ENCODE measurements at places on chromosomes 1 and 21.

DNA sequence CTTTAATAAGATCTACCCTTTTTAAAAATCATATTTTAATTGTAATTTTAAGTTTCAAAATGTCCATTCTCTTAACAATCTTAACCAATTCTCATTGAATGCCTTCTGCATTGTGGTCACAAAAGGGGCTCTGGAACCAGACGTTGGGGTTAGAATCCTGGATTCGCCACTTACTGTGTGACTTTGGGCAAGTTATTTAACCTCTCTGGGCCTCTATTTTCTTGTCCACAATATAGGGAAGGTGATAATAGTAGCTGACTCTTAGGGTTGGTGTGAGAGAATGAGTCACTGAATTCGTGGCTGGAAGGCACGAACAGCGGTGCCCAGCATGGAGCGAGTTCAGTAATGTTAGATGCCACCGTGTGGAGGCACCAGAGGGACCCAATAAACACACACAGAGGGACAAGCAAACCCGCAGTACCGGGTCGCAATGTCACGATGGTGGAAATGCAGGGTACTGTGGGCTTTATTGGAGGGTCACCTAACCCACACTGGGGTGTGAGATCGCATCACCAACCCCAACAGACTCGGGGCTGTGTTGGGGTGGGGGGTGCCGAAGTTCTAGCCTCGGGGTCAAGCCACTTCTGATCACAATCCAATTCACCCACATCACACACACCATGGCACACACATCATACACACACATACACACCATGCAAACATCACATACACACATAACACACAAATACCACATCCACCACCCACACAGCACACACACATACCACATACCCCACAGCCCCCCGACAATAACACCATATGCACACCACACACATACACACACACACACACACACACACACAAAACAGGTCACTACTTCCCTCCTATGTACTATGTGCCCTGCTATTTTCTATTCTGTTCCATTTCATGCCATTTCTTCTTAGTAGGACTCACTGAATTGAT is 27.0 kb upstream of the IFNAR2 start:
- no peak for DNase-seq

GRCh38 chr21:26491663-26492062 is 81.4 kb downstream of the CYYR1 start:
- no peak for DNase-seq

- no peak for DNase-seq
Observed at GRCh38 chr1:94121411-94121821, 468 bp upstream of the ABCA4 start.

DNA sequence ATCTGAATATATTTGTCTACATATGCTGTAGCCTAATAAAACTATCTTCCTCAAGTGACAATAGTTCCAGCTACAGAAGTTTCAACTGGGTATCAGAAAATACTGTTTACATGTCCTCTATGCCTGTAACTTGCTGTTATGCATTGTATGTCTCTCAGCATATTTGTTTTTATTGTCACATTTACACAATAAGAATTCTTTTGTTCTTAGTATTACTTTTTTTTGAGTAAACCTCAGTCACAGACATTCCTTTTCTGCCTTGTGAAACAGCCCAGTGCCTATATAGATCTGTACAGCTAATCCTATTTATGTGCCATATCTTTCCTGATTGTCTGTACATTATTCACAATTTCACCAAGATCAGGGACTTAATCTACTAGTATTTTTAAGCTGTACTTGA is 565.2 kb downstream of the NEGR1 start:
- no peak for DNase-seq

GRCh38 chr1:155182052-155182550 is 8.5 kb downstream of the TRIM46 start:
- DNase-seq = no peak

DNA sequence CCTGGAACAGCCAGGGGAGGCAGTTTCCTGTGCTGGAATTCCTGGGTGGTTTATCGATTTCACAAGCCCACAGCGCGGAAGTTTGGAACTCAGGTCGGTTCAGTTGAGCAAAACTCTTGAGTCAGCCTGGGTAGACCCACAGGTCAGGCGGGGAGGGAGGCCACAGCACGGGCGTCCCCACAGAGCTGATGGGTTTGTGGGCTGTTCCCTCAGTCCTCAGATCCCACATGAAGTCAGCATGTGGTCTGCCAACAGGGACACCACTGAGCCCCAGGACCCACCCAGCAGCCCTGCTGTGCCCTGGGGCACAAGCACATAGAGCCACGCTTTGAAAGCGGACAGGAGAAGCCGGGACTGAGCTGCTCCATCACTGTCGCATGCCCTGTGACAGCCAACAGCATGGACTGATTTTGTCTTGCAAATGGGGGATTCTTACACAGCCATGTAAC is 17.4 kb downstream of the BMP8A start:
- no peak for DNase-seq

DNA sequence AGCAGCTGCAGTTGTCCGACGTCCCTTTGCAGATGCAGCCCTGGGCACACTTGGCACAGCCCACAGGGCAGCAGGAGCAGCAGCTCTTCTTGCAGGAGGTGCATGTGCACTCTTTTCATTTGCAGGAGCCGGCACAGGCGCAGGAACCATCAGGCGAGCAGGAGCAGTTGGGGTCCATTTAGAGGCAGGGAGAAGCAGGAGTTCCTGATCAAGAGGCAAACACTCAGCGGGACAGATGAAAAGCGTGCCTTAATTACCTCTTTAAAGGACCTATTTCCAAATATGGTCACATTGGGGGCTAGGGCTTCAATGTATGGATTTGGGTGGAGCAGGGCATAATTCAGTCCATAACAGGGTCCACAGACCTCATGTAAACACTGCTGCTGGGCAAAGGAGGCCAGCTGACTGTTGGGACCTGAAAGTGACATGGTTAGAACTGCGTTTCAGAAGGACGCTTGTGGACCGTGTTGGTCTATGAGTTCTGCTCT is 4.3 kb upstream of the CPLANE2 start:
- DNase-seq = no peak

- DNase-seq = no peak
Observed at GRCh38 chr1:74570797-74571492, 58.5 kb upstream of the LRRC53 start.

DNA sequence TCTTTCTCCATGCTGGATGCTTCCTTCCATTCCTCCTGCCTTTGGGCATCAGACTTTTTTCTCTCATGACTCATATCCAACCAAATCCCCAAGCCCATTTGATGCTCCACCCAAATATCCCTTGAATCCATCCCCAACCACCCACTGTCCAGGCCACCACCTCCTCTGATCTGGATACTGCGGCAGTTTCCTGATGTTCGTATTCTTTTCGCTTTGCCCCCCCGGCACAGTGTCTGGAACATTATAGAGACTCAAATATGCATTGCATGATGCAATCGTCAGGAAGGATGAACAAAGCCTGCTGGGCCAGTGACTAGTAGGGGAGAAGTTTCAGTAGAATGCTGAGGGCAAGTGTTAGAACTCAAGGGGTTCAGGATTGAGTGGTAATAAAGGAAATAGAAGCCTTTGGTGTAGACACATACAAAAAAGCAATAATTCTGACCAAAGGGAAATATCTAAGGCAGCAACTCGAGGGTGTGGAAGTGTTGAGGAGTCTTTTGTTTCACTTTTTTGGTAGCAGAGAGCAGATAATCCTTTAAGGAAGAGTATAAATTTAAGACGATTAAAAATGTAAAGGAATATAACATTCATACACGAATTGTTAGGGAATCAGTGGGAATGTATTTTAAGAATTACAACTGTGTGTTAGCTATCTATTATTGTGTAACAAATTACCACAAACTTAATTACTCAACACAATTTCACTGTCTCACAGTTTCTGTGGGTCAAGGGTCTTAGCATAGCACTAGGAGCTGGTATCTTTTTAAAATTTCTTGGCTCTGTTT is 7.5 kb downstream of the S100A11 start:
- no peak for DNase-seq

GRCh38 chr1:223199094-223199647 is 56.1 kb upstream of the TLR5 start:
- DNase-seq = no peak

GRCh38 chr1:38095454-38095931 is 48.9 kb upstream of the POU3F1 start:
- no peak for DNase-seq

GRCh38 chr1:17913326-17914115 is 158.4 kb downstream of the ACTL8 start:
- no peak for DNase-seq

- DNase-seq = no peak
Observed at GRCh38 chr21:39386194-39386593, 37.3 kb upstream of the HMGN1 start.

DNA sequence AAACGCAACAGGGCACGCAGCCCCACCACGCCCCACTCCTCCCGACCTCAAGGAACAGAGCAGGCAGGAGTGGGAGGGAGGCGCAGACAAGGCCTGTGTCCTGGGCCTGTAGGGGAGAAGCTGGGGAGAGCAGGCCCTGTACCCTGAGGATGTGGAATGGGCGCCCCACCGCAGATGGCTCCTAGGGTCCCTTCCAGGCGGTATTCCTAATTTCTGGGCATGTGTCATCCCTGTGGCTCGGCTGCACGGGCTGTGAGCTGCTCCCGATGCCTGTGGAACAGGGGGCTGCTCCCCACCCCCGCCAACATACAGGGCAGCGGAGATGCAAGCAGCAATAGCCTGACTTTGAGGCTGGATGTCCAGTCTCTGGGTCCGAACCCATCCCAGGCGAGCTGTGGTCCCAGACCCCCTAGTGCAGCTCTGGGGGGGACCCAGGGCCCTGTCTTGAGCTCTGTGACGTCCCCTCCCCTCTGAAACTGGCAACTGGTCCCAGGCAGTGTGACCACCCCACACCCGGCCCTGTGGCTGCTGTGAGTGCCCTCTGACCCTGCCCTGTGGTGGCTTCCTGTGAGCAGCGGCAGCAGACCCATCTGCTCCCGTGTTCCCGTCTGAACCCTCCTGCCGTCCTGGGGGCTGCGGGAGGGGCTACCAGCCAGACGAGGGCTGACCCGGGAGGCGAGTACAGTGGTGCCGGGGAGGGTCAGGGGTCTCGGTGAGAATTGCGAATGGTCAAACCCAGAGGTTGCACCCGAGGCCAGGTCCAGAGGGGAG is 13.9 kb upstream of the COL6A2 start:
- no peak for DNase-seq

GRCh38 chr1:184112176-184112948 is 60.8 kb downstream of the TSEN15 start:
- DNase-seq = no peak

- no peak for DNase-seq
Observed at GRCh38 chr1:212162635-212163034, 122.6 kb upstream of the PPP2R5A start.

DNA sequence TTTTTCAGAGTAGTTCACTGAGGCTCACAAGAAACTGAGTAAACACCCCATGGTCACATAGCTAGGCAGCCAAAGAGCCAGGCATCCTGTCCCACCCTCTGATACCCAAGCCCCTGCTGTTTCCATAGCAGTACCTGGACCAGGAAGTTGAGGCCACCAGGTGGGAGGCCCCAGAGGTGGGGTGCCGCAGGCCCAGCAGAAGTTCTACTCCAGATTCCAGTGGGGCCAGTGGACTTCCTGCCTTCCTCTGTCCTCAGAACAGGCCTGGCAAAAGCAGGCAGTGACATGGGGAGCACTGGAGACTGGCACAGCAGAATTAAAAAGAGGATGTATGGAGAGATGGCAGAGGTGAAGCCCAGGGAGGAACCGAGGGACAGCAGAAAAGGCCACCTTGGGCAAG is 19.0 kb downstream of the FOXO6 start:
- DNase-seq = no peak

DNA sequence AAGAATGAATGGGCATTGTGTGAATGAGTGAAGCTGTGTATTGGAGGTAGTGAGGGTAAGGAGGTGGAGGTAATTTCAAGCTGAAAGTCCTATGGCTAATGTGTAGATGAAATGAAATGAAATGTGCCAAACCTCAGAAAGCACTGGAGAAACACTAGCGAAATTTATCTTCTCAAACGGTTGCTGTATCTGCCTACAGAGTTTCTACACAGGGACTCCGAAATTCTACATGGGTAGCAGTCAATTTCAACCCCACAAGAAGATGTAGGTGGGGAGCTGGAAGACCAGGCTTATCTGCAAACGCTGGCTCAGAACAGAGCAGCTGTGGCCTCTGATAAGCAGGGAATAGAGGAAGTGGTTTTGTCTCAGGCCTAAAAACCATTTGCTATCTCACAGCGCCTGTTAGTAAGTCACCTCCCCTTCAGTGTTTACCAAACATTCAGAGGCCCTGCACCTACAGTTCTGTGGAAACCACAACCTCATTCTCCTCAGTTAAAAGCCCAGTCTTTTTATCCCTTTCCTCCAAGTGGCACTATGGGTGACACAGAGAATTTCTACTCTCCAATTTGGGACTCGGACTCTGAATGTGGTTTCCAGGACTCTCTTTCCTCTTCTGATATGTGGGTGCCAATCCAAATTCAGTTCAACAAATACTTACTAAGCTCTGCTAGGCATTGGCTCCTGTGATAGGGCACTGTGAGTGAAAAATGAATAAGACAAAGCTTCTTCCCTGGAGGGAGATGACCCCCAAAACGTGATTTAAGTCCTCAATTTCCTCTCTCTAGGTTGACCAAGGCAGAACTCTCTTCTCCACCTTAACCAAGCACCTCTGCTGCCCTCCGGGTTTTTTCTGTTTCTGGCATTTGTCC is 17.2 kb upstream of the SLAMF6 start:
- DNase-seq = peak; percentile 35

DNA sequence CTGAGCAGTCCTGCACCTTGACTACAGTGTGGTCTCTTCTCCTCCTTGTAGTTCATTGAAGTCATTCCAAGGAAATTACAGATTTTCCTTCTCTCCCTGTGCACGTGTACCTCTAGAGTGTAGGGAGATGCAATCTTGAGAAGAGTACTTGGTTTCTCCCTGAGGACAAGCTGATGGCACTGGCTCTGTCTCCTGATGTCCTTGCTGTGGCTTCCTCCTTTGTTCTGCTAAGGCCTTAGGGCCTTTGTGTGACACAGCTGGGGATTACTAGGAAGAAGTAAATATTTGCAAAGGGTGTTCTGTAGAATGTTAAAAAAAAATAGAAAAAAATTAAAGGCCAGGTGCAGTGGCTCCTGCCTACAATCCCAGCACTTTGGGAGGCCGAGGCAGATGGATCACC is 66.2 kb upstream of the APOBEC4 start:
- no peak for DNase-seq

DNA sequence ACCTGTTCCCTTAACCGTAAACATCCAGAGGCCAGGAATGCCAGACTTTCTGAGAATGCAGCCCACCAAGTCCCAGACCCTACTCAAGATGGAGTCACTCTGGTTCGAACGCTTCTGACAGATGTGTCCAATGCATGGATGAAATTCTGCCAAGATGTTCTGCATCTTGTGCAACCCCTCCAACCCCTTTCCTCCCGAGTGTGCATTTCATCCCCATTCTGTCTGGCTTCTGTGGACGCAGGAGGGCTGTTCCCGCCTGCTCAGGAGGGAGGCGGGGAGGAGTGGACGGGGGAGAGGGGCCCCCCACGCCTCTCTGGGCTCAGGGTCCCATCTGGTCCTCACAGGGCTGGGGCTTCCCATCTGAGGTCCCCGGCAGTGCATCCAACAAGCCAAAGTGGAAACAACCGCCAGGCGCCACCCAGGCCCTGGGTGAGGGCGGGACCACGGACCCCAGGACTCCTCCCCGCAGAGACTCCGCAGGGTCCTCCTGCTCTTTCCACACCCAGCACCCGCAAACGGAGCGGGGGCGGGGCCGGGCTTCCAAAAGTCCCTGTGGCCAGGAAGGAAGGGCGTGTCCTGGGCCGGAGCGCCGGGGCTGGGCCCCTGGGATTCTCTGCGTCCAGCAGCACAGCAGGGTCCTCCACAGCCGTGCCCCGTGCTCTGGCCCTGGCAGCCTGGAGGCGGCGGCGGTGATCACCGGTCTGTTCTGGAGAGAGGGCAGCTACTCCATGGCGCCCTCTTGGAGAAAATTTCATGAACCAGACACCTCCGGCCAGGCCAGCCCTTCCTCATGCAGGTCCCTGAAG is 27.8 kb upstream of the SUMO3 start:
- no peak for DNase-seq
